RWPE1 (cell line): ENCODE measurements at places on chromosomes 13 and 19.

DNA sequence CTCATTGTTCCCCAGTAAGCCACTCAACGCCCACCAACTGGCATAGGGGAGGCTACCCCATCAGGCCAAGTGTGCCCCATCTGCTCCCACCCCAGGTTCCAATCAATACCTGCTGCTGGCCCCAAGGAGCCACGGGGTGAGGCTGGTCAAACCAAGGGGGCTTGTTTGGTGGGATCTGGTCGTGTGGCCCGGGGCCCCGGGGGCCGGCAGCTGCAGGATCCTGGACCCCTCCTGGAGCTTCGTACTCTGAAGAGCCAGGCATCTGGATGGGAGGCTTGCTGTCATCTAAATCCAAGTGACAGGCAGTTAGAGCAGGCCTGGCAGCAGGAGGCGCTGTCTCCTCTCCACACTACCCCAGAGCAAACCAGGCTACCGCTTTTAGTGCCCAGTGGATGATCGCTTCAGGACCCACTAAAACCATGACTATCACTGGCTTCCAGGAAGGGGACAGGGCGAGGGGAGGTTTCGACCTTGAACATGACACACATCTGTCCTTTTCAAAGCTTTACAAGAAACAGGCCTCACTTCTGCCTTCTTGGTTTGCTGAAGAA lies 14.2 kb downstream of the CHERP start:
- no peak for DNase-seq

DNA sequence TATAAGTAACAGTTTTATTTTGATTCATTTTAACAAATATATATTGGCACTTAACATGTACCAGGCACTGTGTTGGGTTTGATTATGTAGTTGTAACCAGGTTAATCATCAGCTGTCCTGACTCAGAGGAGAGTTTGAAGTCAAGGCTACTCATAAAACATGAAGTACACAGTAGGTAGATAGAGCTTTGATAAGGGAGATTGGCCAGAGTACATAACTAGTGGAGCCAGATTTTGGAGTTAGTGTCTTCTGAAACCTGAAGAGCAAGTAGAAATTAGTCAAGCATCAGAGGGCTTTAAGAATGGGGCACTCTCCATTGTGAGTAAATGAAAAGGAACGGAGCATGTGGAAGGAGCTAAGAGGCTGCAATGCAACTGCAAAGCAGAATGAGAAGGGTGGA lies 333.9 kb downstream of the RFC3 start:
- no peak for DNase-seq

GRCh38 chr19:38869160-38869835 lies 8.8 kb downstream of the RINL start:
- no peak for DNase-seq

DNA sequence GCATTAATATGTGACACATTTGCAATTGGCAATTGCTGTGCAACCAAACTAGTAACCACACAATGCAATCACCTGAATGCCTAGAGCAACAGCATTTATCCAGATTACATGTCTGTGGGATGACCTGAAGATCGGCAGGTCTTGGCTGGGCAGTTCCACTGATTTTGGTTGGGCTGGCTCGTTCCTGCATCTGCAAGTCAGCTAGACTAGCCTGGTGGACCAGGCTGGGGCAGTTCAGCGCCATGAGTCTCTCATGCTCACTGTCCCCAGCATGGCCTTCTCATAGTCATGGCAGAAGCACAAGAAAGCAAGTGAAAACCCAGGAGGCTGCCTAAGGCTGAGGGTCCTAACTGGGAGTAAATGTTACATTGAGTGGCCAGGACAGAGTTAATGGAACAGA lies 229.1 kb upstream of the TSHZ3 start:
- DNase-seq, result no peak

GRCh38 chr13:46866150-46866549 lies 30.7 kb downstream of the HTR2A start:
- DNase-seq, result peak; percentile 29

- DNase-seq, result peak; percentile 100
Measured at GRCh38 chr19:58543826-58544590, at the start of gene TRIM28. Gene TRIM28, plus strand, starts transcription at chr19:58544064. Its CDS starts 694 bp downstream, at chr19:58544758.

- no peak for DNase-seq
Measured at GRCh38 chr13:99104396-99104795, 96.3 kb upstream of the UBAC2 start.

DNA sequence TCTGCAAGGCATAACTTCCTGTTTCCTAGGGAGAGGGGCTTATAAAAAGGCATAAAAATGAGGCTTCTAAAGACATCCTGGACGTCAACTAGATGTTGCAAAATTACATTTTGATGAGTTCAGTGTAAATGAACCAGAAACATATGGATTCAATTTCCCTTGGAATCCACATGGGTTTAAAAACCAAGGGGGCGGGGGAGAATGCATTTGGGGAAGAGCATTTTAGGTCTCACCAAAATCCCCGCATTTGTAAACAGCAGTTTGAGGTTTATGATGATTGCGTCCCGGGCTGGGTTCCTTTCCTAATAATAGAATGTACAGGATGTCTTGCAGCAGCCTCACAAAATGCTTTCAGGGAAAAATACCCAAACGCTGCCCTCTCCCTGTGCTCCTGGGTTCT lies 407.8 kb downstream of the ZNF536 start:
- DNase-seq, result no peak

DNA sequence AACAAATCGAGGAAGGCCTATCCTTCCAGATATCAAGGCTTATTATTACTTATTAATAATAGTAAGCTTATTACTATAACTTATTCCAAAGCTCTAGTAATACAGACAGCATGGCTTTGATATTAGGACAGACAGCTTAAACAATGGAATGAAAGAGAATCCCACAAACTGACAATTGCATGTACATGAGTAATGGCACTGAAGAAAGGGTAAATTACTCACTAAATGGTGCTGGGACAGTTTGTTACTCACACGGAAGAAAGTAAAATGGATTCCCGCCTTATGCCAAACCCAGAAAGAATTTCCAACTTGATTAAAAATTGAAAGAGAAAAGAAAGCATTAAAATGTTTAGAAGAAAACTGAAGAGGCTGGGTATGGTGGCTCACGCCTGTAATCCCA lies 60.3 kb downstream of the MIPEP start:
- DNase-seq, result no peak

DNA sequence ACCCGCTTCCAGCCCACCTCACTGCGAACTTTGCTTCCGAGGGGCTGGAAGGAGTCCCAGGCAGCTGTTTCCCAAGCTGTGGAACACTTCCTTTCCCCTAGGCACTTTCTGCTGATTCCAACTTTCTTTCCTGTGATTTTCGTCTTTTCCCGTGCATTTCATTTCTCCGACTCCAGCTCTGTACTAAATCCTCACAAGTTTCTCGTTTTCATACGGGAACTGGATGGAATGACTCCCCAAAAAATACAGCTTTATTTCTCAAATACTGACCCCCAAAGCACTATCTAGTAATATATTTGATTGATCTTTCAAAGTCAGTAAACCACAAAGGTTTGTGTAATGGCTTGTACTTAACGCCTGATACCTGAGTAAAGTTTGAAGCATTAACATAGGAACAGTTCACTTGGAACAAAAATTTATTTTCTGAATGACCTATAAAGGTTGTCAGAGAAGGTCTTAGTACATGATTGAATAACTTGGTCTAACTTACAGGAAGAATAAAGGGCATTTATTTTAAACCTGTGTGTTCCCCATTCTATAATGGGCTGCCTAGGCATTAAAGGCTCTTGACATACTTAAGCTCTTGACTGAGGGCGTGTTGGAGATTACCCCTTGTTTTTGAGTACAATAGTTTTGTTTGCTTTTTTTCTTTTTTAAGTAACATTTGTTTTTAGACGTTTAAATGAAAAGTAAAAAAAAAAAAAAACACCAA lies 1.3 kb upstream of the PCDH9 start:
- DNase-seq, result no peak

DNA sequence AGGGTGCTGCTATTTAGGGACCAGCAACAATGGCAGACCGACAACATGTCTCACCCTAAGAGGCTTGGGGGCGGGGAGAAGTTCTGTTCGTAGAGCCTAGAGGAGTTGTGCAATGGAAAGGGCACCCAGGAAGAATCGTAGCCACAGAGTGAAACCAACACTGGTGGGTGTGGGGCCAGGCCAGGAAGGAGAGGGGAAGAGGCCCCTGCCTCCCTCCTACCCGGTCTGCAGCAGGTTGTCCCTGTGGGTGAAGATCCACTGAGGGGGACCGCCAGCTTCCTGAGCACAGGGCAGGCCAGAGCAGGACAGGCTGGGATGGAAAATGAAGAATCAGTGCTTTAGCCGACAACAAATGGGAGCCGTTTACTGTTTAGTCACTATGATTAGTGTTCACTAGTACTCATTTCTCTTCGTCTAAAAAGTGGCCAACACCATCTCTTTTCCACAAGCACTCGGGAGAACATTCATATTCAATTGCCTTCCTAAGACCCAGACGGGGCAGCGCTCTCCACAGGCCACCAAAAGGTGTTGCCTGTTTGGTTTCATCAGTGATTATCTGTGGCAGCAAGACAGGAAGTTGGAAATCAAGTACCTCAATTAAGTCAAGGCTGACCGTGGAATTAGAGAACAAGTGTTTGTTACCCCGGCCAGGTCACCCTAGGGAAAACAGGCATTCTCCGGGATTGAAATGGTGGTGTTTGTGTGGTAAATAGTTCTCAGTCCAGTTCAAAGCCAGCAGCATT lies 1.1 kb upstream of the ATP11A start:
- no peak for DNase-seq

DNA sequence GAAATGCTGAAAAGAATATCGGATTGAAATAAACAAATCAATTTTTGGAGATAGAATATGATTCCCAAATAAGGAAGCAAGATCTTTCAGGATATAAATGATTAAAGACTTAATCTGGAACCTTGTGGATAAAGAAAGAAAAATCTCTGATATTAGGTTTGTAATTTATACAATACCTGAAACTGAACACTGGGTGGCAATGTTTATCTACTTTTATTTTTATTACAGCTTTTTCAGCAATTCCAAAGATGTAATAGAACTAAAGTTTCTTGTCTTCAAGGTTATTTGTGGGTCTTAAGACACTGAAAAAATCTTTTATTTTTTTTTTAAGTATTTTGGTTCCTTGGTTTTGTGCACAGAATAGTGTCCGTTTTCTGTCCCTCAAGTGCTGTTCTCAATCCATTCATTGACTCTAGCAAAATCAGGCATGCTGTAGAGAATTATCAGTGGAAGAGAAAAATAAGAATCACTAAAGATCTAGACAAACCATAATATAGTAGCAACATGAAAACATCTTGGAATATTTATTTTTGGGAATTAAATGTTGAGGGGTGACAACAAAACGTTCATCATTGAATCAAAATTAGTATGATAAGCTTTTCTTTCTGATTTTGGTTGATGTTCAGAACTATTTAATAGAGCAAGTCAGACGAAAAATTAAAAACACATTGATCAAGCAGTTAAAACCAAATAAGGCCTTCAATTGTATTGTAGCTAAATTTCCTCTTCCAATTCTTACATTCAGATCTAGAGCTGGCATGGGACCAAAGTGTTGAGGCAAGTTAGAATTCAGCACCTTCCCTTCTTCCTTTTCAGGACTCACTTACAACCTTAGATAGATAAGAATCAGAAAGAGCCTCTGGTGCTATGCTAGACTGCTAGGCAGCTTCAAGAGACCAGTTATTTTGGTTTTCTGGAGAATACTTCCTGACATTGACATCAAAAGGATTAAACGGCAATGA lies 704.4 kb upstream of the PCDH20 start:
- DNase-seq, result peak; percentile 18

DNA sequence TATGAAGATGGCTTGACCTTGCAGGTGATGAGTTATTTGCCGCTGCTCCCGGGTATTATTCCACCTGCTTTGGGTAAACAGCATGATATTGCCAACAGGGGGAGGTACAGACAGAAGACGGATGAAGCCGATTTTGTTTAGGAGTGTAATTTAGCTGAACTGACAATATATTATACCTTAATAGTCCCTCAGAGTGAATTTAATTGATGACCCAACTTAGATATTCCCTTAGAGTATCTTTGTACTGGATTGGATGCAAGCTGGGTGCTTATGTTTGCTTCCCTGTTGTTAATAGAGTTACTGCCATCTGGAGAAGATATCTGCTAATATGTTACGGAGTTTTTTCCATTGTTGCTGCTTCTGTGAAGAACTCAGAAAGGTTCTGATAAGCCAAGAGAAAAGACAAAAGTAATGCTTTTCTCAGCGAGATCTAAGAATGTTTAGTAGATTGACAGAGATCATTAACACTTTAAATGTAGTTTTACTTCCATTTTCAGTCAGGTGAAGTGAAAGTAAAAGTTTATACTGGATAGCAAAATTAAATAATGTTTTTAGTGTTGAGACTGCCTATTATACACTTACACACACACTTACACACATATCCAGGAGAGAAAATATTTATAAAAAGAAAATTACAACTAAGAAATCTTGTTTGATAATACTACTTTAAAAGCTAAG lies 2220.8 kb upstream of the PCDH20 start:
- peak; percentile 4 for DNase-seq

- no peak for DNase-seq
Measured at GRCh38 chr19:34244611-34245299, 9.6 kb upstream of the GARRE1 start.

- no peak for DNase-seq
Measured at GRCh38 chr19:1284293-1284978, 1.2 kb upstream of the EFNA2 start.

- no peak for DNase-seq
Measured at GRCh38 chr19:43721469-43722048, 5.7 kb downstream of the IRGC start.

DNA sequence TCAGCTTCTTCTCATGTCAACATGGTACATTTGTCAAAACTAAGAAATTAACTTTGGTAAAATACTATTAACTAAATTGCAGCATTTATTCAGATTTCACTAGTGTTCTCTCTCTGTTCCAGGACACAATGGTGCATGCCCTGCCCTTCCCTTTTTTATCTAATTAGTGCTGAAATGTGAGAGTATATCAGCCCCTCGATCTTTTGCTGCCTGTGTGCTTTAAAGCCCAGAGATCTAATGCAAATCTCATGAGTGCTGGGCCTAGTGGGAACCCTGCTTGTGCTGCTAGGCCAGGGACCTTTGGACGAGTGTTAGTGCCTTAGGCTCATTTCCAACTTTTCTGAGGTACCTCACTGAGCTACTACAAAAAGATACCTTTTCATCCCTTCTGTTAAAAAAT lies 221.1 kb upstream of the EDNRB start:
- DNase-seq, result no peak

- DNase-seq, result peak; percentile 25
Measured at GRCh38 chr19:50384685-50385535, 763 bp downstream of the POLD1 start.

- DNase-seq, result no peak
Measured at GRCh38 chr19:47797996-47798903, 6.1 kb downstream of the TPRX1 start.

DNA sequence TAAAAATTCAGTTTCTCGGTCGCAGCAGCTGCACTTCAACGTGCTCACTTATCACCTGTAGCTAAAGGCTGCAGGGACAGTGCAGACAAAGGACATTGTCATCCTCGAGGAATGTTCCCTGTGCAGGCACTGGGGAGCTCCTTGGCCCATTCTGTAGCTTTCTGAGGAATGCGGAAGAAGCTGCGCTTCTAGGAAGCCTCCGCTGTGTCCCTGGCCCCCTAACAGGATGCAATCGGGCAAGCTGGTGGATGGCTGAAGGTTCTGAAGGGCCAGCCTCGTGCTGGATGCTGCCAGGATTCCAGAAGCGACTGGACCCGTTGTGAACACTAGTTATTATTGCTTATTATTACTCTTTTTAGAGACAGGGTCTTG lies 8.1 kb downstream of the ANO8 start:
- DNase-seq, result peak; percentile 48

GRCh38 chr19:1591421-1592023 lies 1.1 kb downstream of the MBD3 start:
- DNase-seq, result no peak

GRCh38 chr19:38596057-38596981 lies 21.4 kb downstream of the MAP4K1 start:
- peak; percentile 77 for DNase-seq

- no peak for DNase-seq
Measured at GRCh38 chr13:48600374-48601364, 53.1 kb upstream of the CYSLTR2 start.

GRCh38 chr19:5943045-5943444 lies 29.0 kb downstream of the CAPS start:
- no peak for DNase-seq
